HFFc6 (cell line): ENCODE measurements at places on chromosomes 6 and 20.

- peak; percentile 51 for DNase-seq
Observed at GRCh38 chr6:108627692-108628550, 67.2 kb downstream of the FOXO3 start.

GRCh38 chr20:44142413-44142812, 44.6 kb downstream of the JPH2 start:
- no peak for DNase-seq

DNA sequence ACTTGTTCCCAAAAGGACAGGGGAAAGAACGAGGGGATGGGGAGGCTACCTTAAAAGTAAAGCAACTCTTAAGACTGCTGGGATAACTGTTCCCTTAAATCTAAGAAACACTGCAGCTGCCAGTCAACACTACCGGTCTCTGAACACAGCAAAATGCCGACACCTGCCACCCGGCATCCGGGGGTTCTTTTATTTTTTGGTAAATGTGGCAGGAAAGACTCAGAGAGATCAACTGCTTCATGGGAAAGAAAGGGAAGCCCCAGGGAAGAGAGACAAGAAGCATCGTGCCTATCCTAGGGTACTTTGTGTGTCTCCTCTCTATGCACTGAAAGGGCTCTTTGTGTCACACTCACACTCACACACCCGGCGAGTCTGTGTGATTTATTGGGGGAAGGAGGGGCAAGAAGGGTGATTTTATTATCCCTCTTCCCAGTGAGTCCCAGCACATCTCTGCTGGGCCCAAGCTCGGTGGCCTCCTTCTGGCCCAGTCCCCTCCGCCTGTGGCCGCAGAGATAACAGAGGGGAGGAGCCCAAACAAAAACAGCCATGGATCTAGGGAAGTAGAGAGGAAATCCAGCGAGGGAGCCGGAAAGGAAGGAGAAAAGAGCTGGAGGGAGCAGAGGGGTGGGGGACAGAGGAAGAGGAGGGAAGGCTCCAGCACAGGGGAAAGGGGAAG, 1.4 kb downstream of the FYN start:
- DNase-seq = peak; percentile 19

- DNase-seq = no peak
Observed at GRCh38 chr6:36052097-36052496, 24.5 kb downstream of the MAPK14 start.

DNA sequence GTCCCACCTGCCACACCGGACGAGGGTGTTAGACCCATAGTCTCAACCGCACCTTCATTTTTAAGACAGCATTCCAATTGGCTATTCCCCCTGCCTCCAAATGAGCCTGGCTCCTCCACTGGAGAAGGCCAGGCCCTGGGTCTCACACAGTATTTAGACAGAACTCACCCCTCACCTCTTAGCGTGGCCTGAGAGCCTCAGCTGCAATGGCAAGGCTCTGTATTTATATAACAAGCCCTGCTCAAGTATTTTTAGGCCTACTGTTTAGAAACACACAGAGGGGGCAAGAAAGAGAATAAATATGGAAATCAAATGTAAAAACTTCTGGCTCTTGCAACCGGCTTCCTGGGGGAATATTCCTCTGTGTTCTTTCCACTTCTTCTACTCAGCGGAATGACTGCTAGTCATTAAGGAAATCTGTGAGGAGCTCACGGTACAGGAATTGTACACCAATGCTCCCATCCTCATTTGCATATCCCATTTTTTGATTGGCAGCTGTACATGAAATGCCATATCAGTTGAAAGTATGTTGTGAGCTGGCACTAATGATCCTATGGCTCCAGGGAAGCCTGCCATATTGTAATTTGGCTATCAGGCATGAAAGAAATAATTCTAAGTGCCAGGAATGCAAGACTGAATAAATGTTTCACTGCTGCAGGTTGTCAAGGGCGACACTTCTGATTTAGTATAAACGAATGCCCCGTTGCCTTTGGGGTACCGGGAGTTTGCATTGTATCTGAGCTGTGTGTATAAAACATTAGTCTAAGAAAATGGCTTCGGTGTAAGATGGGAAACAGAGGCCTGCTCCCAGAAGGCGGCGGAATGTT, 207.5 kb downstream of the ZNF217 start:
- DNase-seq = no peak

- no peak for DNase-seq
Observed at GRCh38 chr6:133289733-133290306, 48.7 kb downstream of the EYA4 start.

- DNase-seq = no peak
Observed at GRCh38 chr6:46376562-46377061, 114.6 kb downstream of the RCAN2 start.

GRCh38 chr6:43402820-43403219, 24.5 kb upstream of the ABCC10 start:
- peak; percentile 16 for DNase-seq

GRCh38 chr6:159939591-159940016, 29.3 kb upstream of the IGF2R start:
- DNase-seq = no peak

- no peak for DNase-seq
Observed at GRCh38 chr20:47356220-47356525, 326 bp downstream of the ZMYND8 start.

- no peak for DNase-seq
Observed at GRCh38 chr6:169867751-169868191, 116.3 kb downstream of the ERMARD start.

DNA sequence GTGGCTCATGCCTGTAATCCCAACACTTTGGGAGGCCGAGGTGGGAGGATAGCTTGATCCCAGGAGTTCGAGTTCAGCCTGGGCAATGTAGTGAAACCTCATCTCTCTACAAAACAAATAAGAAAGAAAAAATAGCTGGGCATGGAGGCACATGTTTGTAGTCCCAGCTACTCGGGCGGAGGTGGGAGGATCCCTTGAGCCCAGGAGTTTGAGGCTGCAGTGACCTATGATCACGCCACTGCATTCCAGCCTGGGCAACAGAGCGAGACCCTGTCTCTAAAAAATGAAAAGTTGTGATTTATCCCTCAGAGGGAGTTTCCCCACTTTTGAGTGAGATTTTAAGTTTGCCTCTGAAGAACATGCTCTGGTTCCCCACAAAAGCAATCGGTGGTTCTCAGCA, 17.4 kb upstream of the BMP7 start:
- no peak for DNase-seq

DNA sequence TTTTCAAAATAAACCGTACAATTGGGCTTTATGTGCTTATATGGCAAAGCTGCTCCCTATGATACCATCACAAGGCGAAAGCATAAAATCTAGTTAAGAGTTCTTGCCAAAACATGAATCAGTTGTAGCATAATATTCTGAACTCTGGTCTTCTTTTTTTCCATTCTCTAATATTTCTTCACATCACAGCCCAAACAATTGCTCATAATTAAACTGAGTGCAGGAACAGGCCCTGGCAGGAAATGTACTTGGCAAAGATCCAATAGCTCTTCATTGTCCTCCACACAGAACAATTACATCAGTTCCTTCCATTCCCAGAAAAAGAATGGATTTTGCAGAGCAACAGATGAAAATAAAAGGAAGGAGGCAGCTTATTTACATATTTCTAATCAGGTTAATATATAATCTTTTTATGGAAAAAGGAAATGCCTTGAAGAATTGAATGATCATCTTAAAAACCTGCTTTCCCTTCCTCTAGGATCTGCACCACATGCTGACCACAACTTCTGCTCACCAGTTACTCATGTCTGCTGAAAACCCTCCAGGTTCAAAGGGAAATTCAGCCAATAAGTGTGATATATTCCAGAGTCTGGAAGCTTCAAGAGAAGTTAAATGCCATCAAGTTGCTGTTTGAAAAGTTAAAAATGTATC, 123.3 kb upstream of the COL21A1 start:
- DNase-seq = peak; percentile 72

DNA sequence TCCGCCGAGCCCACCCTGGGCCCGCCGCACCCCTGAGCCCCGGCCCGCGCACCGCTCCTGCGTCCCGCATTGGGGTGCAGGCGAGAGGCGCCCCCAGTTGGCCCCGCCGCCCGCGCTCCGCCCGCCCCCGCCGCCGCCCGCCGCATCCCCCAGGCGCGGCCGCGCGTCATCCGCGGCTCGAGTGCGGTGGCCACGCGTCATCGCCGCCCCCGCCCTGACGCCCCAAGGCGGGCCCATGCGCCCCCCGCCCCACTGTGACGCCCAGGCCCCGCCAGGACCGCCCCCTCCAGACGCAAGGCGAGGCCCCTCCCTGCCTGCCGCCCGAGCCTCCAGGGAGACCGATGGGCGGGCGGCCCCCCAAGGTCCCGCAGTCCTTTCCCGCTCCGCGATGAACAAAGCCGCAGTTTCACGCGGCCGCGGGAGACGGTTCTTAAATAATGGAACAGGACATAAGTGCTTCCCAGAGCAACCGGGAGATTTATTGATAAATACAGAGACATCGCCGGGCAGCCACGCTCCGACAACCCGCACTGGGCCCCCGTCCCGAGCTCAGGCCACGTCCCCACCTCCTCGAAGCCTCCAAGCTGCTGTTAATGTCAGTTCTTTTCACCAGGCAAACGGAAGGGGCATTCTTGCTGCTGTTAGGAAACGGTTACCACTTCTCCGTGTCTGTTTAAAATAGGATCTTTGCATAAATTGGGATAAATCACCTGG, at the start of gene ANKRD60:
TSS of gene ANKRD60 (minus strand) at position 170 of the 714 bp plus-strand sequence. CDS start at position 170, 0 bp downstream.
- DNase-seq = no peak

GRCh38 chr20:49276161-49276960, 1.5 kb downstream of the ZNFX1 start:
- peak; percentile 45 for DNase-seq

GRCh38 chr20:51747182-51747911, 20.8 kb downstream of the ATP9A start:
- no peak for DNase-seq

- DNase-seq = peak; percentile 29
Observed at GRCh38 chr6:25717866-25718740, 36.4 kb upstream of the SLC17A4 start.

- DNase-seq = no peak
Observed at GRCh38 chr20:43023836-43024235, 165.9 kb downstream of the PTPRT start.

GRCh38 chr20:56360908-56361205, 2.1 kb downstream of the FAM210B start:
- DNase-seq = no peak

GRCh38 chr6:76681781-76682180, 609.3 kb upstream of the IMPG1 start:
- DNase-seq = no peak

DNA sequence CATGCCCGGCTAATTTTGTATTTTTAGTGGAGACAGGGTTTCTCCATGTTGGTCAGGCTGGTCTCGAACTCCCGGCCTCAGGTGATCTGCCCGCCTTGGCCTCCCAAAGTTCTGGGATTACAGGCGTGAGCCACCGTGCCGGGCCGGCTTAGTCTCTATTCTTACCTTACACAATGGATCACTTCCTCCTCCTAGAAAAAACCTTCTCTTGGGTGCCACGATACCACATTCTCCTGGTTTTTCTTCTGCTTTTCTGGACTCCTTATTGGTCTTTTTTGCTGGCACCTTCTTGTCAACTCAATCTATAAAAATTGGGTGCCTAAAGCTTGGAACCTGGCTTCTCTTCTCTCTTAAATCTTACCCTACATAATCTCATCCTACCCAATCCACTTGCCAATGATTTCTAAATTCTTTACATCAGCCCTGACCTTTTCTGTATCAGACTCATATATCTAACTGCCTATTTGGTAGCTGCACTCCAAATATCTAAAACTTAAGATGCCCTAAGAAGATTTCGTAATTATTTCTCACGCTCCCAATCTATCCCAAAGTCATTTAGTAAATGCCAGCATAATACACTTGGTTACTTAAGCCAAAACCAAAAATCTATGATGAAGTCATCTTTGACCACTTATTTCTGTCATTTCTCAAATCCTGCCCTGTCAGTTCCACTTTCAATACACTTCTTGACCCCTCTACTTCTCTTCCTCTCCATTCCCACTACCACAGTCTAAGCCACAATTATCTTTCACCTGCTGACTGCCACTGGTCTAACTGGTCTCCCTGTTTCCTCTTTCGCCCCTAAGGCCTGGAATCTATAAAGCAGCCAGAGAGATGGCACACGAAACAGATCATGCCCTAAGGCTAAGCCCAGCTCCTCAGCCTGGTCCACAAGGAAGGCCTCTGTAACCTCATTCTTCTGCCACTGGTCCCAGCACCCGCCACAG, 43.2 kb downstream of the ELMO2 start:
- no peak for DNase-seq

DNA sequence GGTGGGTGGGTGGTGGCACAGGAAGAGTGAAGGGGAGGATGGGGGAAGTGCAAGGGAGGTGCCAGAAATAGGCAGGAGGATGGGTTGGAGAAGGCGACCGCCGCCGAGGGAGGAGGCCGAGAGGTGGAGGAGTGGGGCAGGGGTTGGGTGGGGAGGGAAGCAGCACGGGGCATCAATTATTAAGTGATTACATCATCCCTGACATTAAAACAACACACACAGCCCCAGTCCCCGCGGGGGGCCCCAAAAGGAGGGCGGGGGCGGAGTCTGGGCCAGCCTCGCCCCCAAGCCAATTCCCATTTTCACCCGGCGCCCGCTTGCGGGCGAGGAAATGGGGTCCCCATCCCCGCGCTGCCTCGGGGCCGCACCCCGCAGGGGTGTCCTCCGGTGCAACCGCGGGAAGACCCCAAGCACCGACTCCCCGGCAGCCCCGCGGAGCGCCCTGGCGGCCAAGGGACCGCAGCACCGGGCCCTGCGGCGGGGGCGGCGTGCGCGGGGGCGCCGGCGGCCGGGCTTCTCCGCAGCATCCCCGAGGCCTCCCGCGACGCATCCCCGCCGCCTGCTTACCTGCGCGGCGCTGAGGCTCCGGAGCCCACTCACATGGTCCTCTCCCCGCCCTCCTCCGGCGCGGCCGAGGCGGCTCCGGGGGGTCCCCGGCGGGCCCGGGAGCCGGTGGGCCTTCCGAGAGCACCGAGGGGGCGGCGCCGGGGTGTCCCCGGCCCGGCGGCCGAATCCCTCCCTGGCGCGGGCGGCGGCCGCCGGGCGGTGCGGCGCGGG, 663 bp downstream of the FYN start:
- peak; percentile 9 for DNase-seq

DNA sequence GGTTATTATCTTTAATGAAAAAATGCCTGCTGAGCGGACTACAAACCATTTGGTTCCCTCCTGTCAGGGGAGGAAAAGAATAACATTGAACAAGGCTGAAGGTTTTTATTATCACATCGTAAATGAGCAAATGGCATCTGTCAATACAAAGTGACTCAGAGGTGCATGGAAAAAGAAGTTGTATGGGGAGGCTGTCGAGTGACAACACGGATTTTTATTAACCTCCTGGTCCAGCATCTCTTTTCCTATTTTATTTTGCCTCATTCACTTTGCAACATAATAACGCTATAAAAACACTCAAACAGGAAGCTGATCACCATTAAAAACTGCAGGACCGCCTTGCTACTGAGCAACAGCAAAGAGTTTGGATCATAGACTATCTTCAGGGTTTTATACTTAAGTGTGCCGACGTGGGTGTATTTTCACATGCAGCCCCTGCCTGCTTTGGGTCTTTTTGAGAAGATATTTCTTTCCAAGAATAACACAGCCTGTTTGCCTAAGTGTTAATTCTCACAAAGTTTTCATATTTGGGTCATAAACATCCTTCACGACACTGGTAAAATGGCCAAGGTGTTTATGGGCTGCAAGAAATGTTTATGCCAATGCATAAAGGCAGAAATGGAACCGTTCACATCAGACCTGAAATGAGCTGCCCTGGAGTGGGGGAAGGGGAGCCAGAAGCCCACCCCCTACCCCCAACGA, 132.1 kb upstream of the SALL4 start:
- DNase-seq = no peak
